ENCODE measurements at places on chromosomes 3 and 15.

DNA sequence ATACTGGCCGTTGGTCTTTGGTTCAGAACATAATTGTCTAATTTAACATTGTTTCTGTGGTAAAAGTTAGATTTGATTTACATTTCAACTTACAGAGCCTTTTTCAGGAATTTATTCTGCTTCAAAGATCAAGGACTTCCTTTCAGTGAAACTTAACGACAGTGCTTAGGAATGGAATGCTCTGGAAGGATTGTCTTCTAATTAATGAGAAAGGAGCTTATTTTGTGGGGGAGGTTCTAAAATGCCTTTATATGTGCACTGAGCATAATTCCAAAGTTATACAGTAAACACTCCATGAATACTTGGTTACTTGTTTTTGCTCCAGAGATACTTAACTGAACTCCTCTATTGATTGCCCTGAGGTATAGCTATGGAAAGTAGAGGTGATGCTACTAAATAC, 75.7 kb downstream of the CACNA1D start:
- DNase-seq = no peak

GRCh38 chr3:188253800-188254452, 100.0 kb downstream of the LPP start:
- no peak for DNase-seq

DNA sequence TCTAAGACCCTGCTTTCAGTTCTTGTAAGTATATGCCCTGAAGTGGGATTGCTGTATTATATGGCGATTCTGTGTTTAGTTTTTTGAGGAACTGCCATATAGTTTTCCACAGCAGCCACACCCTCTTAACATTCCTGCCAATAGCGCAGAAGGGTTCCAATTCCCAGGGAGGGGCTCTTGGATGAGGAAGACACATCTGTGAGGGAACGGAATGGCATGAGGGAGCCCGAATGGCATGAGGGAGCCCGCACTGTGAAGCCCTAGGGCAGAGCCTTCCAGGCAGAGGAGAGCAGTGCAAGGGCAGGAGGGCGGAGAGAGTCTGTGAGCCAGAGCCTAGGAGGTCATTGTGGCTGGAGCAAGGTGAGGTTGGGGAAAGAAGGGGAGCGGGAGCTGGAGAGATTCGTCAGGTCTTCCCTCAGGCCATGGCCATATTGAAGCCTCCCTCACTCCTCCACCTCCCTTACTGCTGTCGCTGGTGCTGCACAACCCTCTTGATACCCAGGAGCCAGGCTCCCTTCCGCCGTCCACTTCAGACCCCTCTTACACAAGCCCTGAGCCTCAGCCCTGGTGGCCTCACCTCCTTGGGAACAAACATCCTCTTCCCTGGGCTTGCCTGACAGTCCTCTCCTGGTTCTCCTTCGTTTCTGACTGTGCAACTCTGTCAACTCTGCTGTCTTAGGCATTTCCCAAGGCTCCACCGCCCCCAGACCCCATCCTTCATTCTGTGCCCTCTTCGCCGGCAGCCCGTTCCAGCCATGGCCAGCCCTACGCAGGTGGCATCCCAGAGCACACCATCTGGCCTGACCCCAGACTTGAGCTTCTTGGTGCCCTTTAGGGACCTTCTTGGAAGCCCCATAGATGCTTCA, 51.4 kb downstream of the FGD5 start:
- DNase-seq = no peak

- no peak for DNase-seq
Observed at GRCh38 chr3:155646669-155647068, 98.2 kb downstream of the PLCH1 start.

DNA sequence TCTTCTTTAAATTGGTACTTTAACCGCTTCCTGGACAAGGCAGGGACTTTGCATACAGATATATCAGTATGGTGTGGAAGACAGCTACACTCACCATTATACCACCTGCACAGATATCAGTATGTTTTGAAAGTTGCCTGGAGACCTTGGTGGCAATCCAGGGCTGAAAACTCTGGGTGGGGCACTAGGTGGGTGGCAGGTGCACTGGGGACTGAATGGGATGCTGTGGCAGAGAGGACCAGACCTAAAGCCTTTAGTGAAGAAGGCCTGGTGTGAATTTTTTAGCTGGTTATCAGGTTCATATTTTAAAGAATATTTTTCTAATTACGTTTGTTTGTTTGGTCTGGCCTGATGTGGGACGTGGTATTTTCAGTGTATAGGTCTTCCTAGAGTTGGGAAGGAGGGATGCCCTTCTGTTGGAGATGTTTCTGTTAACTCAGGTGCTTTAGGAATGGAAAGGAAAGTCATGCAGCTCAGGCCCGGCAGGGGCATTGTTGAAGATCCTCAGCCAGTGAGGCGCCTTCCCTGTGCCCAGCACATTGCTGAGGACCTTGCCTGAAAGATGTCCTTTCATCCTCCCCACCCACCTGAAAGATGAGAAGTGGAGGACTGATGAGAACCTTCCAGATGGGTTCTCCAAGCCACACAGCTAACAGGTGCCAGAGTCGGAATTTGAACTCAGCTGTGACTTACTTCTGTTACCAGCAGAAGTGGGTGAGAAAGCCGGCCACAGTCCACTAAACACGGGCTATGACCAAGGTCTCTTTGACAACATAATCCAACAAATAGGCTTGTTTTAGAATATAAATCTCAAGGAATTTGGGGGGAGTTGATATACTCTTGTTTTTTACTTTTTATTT, 77.3 kb downstream of the APBA2 start:
- no peak for DNase-seq
